Naive thymus-derived CD8-positive, alpha-beta T cell (primary cell): ENCODE measurements at places on chromosomes 2 and 18.
A peak's percentile ranks its signal among the peaks of the same experiment; 100 is the strongest.

DNA sequence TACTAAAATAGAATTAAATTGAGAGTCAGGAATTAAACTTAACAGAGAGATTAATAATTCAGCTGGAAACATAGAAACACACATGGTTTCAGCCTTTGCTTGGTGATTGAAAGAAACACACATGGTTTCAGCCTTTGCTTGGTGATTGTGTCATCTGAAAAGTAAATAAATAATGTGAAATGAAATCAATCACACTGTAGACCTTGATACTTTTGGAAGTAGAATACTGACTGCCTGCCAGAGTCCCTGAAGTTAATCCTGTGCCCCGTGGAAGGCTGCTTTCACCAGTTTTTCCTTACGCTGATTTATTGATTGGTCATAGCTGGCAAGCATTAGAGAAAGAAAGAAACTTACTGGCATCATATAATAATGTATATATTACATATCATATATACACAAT lies 1252.7 kb upstream of the FAM98A start:
- H3K4me3 ChIP-seq = no peak overlapping the region
- H3K4me1 ChIP-seq = no peaks in the 10 kb centered on the region
- peaks cover 1% of the 10 kb centered on the region for H3K36me3 ChIP-seq
- no peak for DNase-seq
- no peak overlapping the region for H3K27ac ChIP-seq
- H3K27me3 ChIP-seq = no peaks in the 10 kb centered on the region

DNA sequence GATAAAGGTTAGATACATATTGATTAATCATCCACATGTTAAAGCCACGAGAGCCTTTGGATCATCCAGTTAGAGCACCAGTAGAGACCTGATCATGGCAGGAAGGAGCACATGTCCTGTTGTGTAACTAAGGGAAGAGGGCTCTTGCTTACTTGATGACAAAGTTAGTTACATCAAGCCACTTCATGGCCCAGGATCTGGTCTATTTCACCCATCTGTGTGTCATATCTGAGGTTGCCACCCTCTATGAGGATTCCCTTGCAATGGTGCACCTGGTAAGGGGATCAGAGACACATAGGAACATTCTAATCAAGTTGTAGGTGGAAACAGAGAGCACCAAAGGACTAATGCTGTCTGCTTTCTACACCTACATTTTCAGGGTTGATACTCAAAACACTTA lies 6.7 kb downstream of the ANKAR start:
- no peak for DNase-seq
- H3K4me3 ChIP-seq = no peak overlapping the region
- peaks cover 50% of the 10 kb centered on the region for H3K4me1 ChIP-seq
- peak overlapping the region; percentile 78 for H3K27ac ChIP-seq

DNA sequence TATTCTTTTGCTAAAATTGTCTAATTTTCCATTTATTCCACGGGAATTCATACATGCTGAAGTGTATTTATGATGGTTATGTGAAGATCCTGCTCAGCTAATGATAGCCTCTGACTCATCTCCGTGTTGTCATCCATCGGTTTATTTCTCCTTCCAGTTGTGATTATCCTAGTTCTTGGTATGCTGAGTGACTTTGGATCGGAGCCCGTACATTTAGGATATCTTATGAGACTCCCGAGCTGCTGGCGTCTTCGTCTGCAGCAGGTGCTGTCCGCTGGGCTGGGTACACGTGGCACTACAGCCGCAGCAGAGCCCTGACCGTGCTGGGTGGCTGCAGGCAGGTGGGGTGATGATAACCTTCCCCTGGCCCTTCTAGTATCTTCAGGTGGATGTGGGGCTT lies 40.1 kb upstream of the GALR1 start:
- H3K4me3 ChIP-seq = peak overlapping the region; percentile 95
- peaks cover 7% of the 10 kb centered on the region for H3K27me3 ChIP-seq
- peaks cover 48% of the 10 kb centered on the region for H3K4me1 ChIP-seq
- peak overlapping the region; percentile 94 for H3K27ac ChIP-seq

DNA sequence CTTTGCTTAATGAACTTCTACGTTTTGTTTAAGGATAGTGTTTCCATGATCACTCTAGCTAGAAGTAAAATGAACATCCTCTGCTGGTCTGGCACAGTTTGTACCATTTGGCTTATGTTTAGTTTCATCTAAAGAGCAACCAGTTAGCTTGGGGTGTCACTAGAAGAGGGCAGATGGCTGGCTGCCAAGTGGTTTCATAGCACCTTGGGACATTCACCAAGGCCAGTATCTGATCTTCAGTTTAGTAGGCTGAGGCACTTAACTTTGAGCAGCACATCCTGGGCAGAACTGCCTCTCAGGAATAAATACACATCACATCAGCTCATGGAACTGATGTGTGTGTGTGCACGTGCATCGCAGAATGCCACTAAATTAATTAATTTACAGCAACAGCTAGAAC lies 68.4 kb downstream of the NXPH2 start:
- no peaks in the 10 kb centered on the region for H3K4me1 ChIP-seq
- H3K4me3 ChIP-seq = no peak overlapping the region
- no peak overlapping the region for H3K27ac ChIP-seq
- no peaks in the 10 kb centered on the region for H3K36me3 ChIP-seq

- no peaks in the 10 kb centered on the region for H3K27me3 ChIP-seq
- DNase-seq = no peak
- H3K27ac ChIP-seq = no peak overlapping the region
- H3K4me3 ChIP-seq = no peak overlapping the region
These were observed 37.1 kb downstream of the TACR1 start for GRCh38 chr2:75162259-75162658.

GRCh38 chr2:96163768-96164429 lies 18.7 kb upstream of the DUSP2 start:
- DNase-seq = peak; percentile 58
- H3K4me1 ChIP-seq = peaks cover 69% of the 10 kb centered on the region
- H3K27ac ChIP-seq = peak overlapping the region; percentile 98
- H3K4me3 ChIP-seq = peak overlapping the region; percentile 88
- H3K36me3 ChIP-seq = peaks cover under 1% of the 10 kb centered on the region

GRCh38 chr2:29050591-29050990 lies 23.7 kb downstream of the PCARE start:
- H3K27me3 ChIP-seq = peaks cover 3% of the 10 kb centered on the region
- H3K4me3 ChIP-seq = no peak overlapping the region
- peaks cover 3% of the 10 kb centered on the region for H3K4me1 ChIP-seq
- H3K36me3 ChIP-seq = no peaks in the 10 kb centered on the region

DNA sequence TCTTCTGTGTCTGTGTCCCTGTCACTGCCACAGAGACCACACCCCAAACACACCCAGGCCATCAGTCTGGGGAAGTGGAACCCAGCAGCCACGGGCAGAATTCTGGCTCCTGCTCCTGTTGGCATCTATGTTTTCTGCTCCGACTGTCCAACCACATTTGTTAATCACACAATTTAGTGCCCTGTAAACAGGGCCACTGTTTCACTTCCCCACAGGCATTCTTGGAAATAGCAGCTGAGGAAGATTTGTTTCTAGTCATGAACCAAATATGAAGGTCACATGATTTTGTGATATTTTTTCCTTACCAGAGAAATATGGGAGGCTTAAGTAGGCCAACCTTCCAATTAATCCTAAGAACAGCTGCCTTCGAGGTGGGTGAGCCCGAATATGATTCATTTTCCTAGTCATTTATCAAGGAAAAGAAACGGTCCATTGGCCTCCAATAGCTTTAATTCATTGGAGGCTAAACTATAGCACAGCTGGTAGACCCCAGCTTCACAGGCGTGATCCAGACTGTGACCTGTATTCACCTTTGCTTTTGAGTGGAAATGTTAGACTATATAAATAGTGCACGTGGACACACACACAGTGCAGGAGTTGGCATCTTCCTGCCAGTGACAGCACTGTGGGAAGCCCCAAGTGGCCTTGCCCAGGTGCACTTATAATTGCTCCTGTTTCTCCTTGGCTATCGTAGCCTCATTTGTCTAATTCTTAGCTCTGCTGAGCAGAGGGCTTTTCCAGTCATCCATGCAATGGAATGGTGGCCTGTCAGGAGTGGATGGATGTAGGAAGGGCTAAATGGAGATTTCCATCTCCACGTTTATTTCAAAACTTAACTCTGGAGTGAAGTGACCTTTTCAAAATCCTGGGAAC lies 267.9 kb downstream of the LPIN1 start:
- no peak for DNase-seq
- no peak overlapping the region for H3K4me3 ChIP-seq
- no peaks in the 10 kb centered on the region for H3K27me3 ChIP-seq
- H3K4me1 ChIP-seq = peaks cover 22% of the 10 kb centered on the region
- no peak overlapping the region for H3K27ac ChIP-seq

DNA sequence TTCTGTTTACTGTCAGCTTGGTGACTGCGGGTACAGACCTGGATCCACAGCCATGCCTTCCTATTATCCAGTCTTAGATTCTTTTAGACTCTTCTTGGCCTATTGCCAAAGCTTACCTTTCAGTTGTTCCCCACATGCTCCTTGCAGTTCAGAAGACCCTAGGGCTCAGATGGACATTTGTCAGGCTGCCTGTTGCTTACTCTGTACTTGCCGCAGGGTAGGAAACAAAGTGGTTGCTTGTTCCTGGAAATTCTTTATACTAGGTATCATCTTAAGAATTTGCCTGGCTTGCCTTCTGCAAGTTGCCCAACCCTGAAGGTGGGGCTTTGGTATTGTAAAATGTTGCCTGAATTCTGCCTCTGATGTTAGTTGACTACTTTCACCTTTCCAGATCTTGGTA lies 24.4 kb downstream of the CD28 start:
- no peaks in the 10 kb centered on the region for H3K27me3 ChIP-seq
- no peak overlapping the region for H3K4me3 ChIP-seq
- peaks cover 40% of the 10 kb centered on the region for H3K4me1 ChIP-seq
- peak overlapping the region; percentile 25 for H3K27ac ChIP-seq
- H3K36me3 ChIP-seq = peaks cover 45% of the 10 kb centered on the region

- H3K36me3 ChIP-seq = peaks cover under 1% of the 10 kb centered on the region
- no peak for DNase-seq
- peak overlapping the region; percentile 94 for H3K27ac ChIP-seq
- H3K4me1 ChIP-seq = peaks cover 45% of the 10 kb centered on the region
- peak overlapping the region; percentile 57 for H3K4me3 ChIP-seq
- no peaks in the 10 kb centered on the region for H3K27me3 ChIP-seq
These were observed 37.1 kb downstream of the BCL2L11 start for GRCh38 chr2:111157798-111158197.

GRCh38 chr2:133286326-133286922 lies 281.8 kb downstream of the NCKAP5 start:
- DNase-seq = no peak
- H3K36me3 ChIP-seq = no peaks in the 10 kb centered on the region
- no peak overlapping the region for H3K4me3 ChIP-seq
- no peaks in the 10 kb centered on the region for H3K4me1 ChIP-seq
- no peak overlapping the region for H3K27ac ChIP-seq

DNA sequence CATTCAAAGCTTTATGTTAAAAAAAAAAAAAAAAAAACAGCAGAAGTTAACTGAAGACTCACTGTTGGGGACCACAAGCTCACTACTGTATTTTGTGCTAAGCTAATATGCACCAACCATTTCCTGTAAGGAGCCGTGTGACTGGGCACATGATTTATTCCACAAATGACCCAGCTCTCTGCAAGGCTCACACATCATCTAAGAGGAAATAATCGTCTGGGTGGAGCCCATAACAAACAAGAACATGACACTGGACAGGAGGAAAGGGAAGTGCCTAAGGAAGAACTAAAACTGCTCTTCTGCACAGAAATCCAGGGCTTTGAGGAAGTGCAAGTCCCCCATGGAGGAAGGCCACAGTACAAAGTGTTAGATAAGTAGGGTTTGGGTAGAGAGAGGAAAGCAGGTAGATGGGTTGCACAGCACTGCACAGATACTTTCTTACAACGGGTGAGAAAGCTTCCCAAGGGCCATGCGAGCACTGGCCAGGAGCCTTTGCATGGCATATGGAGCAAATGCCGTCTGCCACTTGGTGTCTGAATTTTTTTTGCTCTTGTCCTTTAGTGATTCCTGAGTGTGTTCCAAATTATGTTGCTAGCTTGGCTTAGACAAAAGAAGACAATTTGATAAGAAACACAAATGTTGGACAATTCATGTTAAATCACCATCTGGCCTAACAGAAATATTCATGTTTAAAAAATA lies 24.4 kb downstream of the NFE2L2 start:
- DNase-seq = no peak
- H3K4me1 ChIP-seq = peaks cover 86% of the 10 kb centered on the region
- peak overlapping the region; percentile 82 for H3K27ac ChIP-seq
- H3K36me3 ChIP-seq = no peaks in the 10 kb centered on the region
- H3K4me3 ChIP-seq = peak overlapping the region; percentile 51
